NCI-H146 (cell line): ENCODE measurements at places on chromosomes 12 and 14.

GRCh38 chr12:75341873-75342272, 7.4 kb downstream of the GLIPR1L1 start:
- DNase-seq, result no peak

- peak; percentile 97 for DNase-seq
These were observed 14.9 kb downstream of the DTX1 start for GRCh38 chr12:113071135-113072112.

DNA sequence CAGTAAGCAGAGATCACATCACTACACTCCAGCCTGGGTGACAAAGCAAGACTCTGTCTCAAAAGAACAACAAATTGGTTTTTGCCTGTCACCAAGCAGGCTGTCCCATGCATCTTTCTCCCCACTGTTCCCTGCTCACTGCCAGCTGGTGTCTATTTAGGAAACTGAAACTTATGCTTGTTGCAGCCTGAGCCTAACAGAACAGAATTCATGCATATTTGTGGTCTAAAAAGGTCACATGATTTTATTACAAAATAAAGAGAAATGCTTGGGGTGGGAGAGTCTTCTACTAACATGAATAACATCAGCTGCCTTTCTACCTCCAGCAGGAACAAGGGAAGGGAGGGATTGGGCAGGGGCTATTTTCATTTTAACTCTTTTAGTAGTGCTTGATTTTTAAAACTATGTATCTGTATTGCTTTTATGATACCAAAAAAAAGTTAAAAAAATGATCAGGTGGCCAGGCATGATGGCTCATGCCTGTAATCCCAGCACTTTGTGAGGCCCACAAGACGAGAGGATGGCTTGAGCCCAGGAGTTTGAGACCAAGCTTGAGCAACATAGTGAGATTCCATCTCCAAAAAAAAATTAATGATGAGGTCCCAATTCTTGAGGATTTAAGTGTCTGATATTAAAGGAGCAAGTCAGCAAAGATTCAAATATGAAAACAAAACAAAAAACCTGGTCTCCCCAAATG, 923 bp downstream of the STAT2 start:
- no peak for DNase-seq

GRCh38 chr12:72270961-72271360, 1.2 kb upstream of the TRHDE start:
- DNase-seq, result no peak

GRCh38 chr12:40351976-40352375, 127.2 kb downstream of the LRRK2 start:
- DNase-seq, result no peak

GRCh38 chr14:90981636-90982035, 78.8 kb downstream of the RPS6KA5 start:
- DNase-seq, result no peak

DNA sequence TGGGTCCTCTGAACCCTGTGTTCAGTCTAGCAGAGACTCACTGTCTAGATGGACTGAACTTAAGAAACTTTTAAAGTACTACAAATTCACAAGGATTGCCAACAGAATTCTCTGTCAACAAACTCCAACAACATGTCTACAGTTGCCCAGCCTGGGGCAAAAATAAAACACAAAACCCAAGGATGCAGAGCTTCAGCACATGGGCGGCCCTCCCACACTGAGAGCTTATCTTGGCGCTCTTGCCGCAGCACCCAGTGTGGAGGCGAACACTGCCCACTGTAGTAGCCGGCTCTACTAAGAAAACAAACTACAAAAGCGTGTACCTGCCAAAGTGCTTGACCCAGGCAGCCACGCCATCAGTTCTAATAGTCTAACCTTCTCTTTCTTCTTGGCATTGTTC, 66.7 kb downstream of the PTPN21 start:
- DNase-seq, result no peak

- DNase-seq, result no peak
These were observed 897 bp upstream of the TEX22 start for GRCh38 chr14:105397350-105397931.

GRCh38 chr12:9669534-9669933, at the start of gene CLEC2D:
CLEC2D (plus strand) TSS chr12:9669713; CDS start chr12:9669735, 22 bp downstream.
- no peak for DNase-seq

- DNase-seq, result no peak
These were observed 46.0 kb upstream of the PLBD1 start for GRCh38 chr12:14613718-14614117.

- DNase-seq, result no peak
These were observed 300.4 kb upstream of the CLEC14A start for GRCh38 chr14:38556252-38556651.

GRCh38 chr14:35416108-35416750, 11.7 kb upstream of the NFKBIA start:
- peak; percentile 13 for DNase-seq

GRCh38 chr12:21324551-21324950, 10.2 kb downstream of the SLCO1A2 start:
- DNase-seq, result no peak

GRCh38 chr12:47307680-47308399, 228.1 kb upstream of the AMIGO2 start:
- DNase-seq, result peak; percentile 46

DNA sequence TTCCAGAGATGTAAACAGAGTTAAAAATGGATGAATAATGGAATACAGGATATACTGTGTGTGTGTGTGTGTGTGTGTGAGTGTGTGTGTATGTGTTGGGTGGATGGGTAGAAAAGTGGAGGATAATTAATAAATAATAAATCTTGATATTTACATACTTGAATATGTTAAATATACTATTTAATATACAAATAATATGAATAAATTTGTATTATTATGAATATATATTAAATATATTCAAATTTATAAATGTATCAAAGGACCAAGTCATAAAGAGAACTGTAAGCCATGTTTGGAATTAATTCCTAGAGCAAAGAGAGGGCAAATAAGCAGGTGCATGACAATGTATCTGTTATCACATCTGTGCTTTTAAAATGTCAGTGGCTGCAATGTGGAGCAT, 225.3 kb downstream of the ALG10B start:
- DNase-seq, result no peak

DNA sequence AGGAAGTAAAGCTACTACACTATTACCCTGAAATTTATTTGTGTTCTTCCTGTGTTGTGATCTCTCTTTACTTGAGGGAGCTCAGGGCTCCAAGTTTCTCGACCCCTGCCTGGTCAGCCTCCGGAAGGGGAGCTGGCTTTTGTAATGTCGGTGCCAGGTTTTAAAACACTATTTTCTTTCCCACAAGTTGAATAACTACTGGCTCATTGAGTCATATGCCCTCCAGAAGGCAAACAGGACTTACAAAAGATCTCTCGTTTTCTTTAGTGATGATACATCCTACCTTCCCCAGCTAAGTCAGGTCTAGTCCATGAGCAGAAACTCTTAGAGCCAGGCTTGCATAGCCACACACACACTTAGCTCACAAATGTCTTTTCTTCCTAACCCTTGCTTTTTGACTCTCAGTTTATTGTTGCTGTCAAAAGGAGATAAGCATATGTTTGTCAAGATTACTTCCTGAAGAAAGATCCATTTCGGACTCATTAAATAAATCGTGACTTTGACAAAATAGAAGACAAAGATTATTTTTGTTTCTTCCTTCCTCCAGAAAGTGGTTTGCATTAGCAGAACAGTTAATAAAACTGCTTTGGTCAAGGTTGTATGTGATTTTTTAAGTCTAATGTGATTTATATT, 209.8 kb upstream of the FLRT2 start:
- DNase-seq, result no peak

DNA sequence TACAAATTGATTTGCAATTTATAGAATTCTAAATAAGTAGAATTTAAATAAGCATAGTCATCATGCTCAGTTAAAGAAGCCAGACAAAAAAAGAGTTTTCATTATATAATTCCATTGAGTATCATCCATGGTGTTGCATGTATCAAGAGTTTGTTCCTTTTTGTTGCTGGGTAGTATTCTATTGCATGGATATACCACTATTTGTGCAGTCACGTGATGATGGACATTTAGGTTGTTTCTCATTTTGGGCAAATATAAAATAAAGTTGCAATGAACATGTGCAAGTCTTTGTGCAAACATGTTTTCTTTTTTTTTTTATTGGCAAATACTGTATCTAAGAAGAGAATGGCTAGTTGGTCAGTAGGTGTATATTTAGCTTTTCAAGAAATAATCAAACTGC, 186.2 kb upstream of the FRMD6 start:
- DNase-seq, result no peak

DNA sequence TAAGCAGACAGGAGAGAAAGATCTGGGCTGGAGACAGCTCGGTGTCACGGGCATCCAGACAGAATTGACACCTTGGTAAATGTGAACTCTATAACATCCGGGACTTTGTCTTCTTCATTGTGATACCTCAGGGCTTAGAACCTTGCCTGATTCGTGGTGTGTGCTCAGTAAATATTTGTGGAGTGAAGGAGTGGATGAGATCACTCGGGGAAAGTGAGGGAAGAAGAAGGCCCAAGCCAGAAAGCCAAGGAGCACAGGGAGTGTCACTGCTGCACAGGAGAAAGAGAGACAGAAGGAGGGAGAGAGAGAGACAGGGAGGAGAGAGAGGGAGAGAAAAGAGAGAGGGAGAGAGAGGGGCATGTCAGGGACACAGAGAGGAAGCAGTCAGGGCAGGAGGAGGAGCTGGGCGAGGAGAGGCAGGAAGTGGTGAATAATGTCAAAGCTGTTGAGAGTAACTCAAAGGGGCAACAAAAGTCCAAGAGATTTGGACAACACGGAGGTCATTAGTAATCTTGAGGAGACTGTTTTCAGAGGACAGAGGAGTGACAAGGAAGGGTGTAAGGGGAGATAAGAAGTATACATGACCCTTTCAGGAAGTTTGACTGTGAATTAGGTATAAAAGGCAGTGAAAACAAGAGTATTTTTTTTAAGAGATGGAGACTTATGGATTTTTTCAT, 141.6 kb upstream of the MAX start:
- no peak for DNase-seq

- peak; percentile 69 for DNase-seq
These were observed 41.4 kb upstream of the MANSC4 start for GRCh38 chr12:27821259-27821973.

- peak; percentile 38 for DNase-seq
These were observed 406.0 kb downstream of the PRKD1 start for GRCh38 chr14:29521526-29522137.

- no peak for DNase-seq
These were observed 89.5 kb upstream of the OTX2 start for GRCh38 chr14:56899829-56900228.

DNA sequence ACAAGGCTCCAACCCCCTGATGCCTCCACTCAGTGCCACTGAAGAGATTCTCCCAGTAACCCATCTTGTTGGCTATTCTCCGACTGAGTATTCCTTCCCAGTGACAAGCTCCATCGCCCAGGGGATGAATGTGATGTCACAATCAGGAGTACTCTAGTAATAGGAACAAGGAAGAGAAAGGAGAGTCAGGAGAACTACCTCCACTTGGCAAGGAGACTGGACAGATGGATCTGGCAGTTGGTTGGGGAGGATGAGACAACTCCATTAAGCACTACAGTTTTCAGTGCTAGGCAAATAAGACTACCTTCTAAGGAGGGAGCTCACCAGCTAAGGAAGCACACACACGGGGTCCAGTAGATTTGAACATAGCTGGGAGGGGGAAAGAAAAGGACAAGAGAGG, 5.3 kb downstream of the RNF41 start:
- no peak for DNase-seq

DNA sequence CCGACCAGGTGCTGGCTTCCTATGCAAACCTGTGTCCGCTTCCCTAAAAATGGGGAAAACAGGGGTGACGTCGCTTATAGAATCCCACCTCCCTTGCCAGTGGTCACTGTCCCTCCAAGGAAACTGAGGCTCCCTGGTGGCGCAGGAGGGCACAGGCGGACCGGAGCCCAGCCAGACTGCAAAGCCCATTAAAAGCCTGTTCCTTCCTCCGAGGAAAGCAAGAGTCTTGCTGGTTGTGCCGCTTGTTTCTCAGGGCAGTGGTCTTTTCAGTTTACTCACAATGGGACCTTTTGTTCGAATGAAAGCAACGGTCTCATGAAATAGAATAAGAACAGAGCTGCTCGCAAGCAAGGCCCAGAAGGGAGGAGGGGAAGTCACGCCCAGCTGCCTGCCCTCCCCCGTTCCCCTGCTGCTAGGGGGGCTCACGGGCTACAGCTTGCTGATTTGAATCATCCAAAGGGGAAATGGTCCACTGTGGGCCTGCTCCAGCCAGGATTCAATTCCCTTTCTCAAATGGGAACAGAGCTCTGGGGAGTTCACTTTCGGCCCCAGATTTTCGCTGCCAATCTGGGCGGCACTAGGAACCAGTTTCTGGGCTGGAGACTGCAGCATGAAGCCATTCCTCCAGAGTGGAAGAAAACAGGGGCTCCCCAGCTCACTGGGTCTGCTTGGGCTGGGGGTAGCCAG, 4.6 kb upstream of the SELPLG start:
- DNase-seq, result no peak

DNA sequence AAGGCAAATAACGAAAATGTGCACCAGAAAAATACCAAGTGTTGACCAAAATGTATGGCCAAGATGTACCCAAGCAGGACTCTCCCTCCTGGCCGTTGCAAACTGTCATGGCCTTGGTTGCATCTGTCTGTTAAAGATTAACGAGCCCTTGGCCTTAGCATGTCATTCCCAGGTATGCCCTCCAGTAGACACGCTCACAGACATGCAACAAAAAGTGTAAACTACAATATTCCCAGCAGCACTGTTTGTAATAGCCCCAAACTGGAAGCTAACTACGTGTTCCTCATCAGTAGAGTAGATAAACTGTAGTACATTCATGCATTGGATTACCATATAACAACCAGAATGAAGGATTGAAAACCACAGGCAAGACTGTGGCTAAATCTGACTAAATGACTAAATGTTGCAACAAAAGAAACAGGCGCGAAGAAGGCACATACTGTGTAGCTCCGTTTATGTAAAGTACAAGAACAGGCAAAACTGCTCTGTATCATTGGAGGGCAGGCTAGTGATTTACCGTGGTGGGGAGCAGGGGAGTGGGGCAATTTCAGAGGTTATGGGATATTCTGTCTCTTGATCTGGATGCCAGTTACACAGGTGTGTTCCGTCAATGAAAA, 232.8 kb upstream of the DIO3 start:
- no peak for DNase-seq

- peak; percentile 81 for DNase-seq
These were observed at the start of gene ATL1 for GRCh38 chr14:50559990-50560930. ATL1 (plus strand) TSS chr14:50560145; CDS start chr14:50560266, 121 bp downstream.

DNA sequence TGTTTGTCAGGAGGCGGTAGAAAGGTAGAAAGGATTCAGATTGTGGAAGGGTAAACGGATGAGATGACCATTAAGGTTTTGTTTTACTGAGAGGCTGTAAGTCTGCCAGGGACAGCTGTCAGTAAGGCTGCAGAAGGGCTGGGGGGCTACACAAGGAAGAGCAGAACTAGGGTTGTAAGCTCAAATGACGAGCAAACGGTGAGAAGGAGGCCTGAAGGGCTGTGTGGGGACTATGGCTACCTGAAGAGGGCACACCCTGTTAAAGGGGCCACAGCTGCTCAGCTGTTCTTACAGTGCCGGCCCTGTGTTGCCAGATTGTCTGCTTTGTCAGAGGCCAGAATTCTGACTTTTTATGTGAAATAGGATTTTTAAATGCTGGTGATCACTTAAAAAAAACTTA, 19.1 kb downstream of the VASH1 start:
- no peak for DNase-seq

GRCh38 chr12:93061473-93062419, 132.7 kb upstream of the EEA1 start:
- no peak for DNase-seq

GRCh38 chr12:11728154-11728755, 78.8 kb downstream of the ETV6 start:
- peak; percentile 19 for DNase-seq

GRCh38 chr14:20144820-20145219, 6.2 kb downstream of the OR4N5 start:
- DNase-seq, result no peak
